Activated naive CD4-positive, alpha-beta T cell treated with anti-CD3 and anti-CD28 coated beads, Interleukin-2, amount 50 U/mL, for 72 hours (primary cell): ENCODE measurements at places on chromosomes 7 and 10.

DNA sequence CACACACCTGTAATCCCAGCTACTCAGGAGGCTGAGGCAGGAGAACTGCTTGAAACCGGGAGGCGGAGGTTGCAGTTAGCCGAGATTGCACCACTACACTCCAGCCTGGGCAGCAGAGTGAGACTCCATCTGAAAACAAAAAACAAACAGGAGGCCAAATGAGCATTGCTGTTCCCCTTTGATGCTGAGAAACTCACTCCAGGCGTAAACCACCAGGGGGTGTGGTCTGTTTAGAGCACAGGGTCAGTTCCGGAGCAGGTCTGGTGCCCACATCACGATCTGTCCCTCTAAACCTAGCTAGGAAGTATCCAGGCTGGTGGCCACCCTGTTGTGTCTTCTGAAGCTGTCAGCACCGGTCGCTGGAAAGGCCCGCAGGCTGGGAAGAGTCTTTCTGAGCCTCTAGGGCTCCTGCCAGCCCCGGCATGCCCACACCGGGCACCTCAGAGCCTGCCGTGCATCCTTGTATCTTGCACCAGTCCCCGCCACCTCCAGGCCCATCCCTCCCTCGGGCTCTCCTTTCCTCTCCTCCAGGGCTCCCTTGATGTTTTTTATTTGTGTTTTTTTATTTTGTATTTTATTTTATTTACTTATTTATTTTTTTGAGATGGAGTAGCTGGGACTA, 66.3 kb upstream of the SH2B2 start:
- DNase-seq: no peak

GRCh38 chr10:103915796-103916195, 2.2 kb downstream of the STN1 start:
- no peak for DNase-seq

DNA sequence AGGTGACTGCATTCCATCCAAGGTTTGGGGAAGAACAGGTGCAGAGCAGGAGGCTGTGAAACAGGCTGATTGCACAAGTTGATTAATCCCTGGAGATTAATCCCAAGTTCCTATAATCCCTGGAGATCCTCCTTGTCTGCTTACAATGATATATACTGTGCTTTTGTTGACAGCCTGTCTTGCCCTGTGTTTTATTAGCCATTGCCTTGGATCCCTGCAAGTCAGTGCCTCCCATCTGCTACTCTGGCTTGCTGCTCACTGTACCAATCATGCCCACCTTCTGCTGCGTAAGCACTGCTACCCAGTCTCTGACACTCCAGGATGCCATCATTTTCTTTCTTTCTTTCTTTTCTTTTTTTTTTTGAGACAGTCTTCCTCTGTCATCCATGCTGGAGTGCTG, 65.4 kb downstream of the ANKRD61 start:
- DNase-seq: no peak

DNA sequence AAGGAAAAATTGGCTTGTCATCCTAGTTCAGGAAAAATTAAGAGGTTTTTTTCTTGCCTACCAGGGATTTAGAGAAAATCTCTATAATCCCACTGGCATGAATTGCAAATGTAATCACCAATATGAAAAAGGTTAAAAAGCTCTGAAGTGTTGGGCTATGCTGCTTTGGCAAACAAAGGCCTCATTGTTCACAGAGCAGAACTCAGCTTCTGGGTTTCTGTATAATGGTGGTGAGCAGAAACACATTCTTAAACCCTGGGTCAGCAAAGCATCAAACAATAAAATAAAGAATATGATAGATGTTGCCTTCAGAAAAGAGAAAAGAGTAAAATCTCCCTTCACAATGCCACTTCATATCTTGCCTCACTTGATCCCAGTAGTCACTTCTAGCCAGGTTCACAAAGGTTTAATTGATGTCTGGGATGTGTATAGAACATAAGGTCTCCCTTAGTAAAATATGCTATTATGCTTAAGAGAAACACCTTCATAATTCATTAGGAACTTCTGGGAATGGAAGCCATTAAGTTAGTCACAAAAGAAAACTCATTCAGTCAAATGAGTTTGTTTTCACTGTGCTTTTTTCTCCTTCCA, 1255.5 kb upstream of the PHF14 start:
- DNase-seq: no peak

GRCh38 chr7:98797150-98797549, 72.7 kb downstream of the TMEM130 start:
- DNase-seq: no peak

GRCh38 chr10:70232155-70232858, 922 bp downstream of the PPA1 start:
- DNase-seq: peak; percentile 40

- DNase-seq: no peak
These were observed 1110.1 kb upstream of the PHF14 start for GRCh38 chr7:9863545-9863944.

DNA sequence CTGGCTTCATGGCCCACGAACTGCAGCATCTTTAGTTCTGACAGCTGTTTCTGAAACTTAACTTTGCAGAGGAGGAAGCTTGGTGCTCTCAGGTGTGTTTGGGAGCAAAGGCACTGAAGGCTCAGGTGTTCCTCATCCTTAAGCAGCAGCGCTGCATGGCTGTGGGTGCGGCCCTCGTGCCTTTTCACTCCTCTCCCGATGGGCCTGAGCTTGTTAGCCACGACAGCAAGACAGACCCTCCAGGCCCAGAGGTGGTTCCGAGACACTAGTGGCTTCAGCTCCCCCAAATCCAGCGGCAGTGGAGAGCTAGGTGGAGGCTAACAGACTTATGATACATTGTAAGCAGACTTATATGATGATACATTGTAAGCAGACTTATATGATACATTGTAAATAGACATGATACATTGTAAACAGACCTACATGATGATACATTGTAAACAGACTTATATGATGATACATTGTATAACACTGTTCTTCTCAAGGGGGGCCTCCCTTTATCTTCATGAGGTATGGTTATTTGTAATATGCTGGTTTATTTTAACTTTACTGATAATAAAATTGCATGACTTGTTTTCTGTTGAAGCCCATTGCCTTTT, 14.1 kb downstream of the PFKP start:
- no peak for DNase-seq

DNA sequence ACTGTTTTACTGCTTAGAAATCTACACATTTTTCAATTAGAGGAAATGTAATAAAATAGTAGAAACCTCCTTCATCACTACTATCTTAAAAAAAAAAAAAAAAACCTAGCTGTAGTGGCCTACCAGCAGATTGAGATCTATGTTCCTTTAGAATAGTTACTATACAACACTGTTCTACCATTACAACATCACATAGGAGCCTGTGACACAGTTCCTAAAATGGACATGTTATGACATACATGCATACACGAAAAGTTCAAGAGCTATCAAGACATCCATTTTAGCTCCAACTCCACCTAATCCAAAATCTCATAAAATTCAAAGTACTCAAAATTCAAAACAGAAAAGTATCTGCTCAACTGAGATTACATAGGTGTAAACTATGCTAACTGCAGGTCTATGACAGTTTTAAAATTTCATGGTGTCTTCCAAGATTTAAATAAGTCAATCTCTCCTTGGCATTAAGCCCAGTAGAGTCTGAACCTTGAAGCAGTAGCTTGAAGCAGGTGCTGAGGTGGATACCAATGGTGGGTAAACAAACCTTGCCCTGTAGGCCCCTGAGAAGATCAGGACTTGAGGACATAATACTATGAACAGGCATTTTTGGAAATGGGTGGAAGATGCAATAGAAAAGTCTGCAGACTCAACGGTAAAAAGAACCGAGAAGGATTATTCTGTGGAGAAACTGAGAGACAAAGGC, 17.0 kb downstream of the CACUL1 start:
- DNase-seq: no peak

GRCh38 chr10:95334805-95335144, 44.0 kb upstream of the PDLIM1 start:
- no peak for DNase-seq
